ENCODE measurements at places on chromosomes 11 and 22.

GRCh38 chr11:101010899-101011298 lies 118.7 kb downstream of the PGR start:
- no peak for DNase-seq

DNA sequence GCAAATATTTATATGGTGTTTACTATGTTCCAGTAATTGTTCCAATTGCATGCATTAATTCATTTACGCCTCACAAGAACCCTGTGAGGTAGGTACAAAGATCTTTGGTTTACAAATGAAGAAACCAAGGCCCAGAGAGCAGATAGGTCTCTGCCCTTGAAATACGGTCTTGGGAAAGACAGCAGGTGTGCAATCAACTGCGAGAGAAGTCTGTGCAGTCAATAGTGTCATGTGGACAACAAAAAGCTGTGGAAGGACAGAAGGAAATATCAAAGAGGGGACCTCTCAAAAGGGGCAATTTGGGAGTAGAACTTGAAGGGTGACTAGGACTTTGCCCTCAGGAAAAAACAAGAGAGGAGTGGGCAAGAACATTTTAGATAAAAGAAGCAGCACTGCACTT lies 8.9 kb downstream of the CNTF start:
- DNase-seq, result no peak

DNA sequence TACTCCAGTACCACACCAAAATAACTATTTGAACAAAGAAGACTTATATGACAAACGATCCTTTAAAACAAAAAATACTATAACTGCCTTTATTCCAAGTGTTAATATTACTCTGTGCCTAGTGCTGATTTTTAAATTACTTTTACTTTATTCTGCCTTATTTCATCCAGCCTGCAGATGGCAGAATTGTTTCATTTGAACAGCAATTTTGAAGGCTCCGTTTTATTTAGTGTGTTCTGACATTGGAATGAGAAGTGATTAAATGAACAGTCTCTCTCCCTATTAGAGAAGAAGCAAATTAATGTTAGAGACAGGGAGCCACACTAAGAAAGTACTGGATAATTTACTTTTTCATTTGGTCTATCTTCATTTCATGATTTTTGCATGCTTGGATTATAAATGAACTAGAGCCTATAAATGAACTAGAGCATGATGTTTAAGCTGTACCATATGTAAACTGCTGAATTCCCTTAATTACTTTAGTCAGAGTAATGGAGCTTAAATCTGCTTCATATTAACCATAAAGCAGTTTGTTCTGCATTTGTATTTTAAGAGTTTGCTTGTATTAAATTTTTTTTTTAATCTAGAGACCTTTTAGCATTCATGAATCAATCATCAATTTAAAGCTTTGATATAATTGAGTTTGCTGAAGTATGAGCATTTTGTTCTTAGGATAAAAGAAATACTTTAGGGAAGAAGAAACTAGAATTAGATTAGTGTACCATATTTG lies 9.8 kb downstream of the PDHX start:
- DNase-seq, result peak; percentile 11

DNA sequence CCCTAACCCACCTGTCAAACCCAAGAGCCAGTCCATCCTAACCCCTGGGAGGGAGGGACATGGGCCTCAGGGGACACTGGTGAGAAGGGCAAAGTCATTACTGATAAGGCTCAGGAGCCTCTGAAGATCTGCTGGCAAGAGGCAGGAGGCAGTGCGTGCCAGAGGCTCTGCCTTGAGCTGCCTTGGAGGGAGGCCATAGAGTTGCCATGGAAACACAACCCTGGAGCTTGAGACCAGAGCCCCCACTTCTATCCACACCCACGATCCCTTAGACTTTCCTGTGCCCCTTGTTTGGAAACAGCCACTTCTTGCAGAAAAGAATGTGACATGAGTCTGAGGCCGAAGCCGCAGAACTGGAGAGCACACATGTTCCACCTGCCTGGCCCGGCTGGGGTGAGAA lies 89.7 kb upstream of the CSNK2A3 start:
- no peak for DNase-seq

DNA sequence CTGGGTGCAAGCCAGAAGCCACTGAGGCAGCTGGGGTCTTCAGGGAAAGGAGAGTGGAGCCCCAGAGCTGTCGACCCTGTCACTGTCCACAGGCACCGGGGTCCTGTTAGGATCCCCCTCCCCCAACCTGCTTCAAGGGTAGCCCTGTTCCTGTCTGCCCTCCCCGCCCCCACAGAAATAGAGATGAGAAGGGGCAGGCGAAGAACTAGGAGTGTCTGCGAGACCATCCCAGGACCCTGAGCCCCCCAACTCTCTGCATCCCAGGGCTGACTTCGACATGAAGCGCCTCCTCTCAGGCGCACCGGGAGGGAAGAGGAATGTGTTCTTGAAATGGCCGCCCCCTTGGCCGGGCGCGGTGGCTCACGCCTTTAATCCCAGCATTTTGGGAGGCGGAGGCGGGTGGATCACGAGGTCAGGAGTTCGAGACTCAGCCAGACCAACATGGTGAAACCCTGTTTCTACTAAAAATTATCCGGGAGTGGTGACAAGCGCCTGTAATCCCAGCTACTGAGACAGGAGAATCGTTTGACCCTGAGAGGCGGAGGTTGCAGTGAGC lies 607 bp upstream of the ZNF70 start:
- no peak for DNase-seq

- DNase-seq, result no peak
Observed at GRCh38 chr11:7586376-7586775, 72.6 kb downstream of the PPFIBP2 start.

- DNase-seq, result no peak
Observed at GRCh38 chr11:10005955-10006525, 288.0 kb downstream of the SBF2 start.

DNA sequence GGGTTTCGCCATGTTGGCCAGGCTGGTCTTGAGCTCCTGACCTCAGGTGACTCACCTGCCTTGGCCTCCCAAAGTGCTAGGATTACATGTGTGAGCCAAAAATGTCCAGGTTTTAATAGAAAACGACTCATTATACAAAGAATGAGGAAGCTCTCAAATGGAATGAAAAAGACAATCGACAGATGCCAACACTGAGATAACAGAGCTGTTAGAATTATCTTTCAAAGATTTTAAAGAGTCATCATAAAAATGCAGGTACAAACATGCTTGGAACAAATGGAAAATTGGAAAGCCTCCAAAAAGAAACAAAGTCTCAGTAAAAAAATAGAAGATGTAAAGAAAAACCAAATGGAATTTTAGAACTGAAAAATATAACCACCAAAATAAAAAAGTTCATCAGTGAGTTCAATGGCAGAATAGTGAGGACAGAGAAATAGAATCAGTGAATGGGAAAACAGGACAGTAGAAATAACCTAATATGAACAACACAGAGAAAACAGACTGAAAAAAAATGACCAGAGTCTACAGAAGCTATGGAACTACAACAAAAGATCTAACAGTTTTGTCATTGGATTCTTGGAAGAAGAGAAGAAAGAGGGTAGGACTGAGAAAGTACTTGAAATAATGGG lies 10.9 kb downstream of the GAB2 start:
- DNase-seq, result no peak

- DNase-seq, result peak; percentile 41
Observed at GRCh38 chr11:117796872-117797529, at the start of gene DSCAML1. Gene DSCAML1, minus strand, starts transcription at chr11:117797216. Its CDS starts 137 bp downstream, at chr11:117797079.

DNA sequence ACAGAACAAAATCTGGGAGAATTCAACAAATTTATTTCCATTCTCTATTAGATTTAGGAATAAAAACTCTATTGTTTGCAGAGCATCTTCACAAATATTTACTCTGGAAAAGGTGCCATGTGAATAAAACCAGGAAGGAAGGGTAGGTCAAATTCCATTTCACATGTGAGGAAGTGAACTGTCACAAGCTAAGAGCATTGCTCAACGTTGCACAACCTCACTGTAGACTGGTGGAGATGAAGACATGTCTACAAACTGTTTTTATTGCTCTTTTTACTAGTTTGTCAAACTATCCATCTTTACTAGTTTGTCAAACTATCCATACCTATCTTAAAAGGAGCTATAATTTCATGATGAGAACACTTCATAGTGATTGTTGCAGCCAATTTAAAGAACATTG lies 236.4 kb downstream of the CNTN5 start:
- no peak for DNase-seq

DNA sequence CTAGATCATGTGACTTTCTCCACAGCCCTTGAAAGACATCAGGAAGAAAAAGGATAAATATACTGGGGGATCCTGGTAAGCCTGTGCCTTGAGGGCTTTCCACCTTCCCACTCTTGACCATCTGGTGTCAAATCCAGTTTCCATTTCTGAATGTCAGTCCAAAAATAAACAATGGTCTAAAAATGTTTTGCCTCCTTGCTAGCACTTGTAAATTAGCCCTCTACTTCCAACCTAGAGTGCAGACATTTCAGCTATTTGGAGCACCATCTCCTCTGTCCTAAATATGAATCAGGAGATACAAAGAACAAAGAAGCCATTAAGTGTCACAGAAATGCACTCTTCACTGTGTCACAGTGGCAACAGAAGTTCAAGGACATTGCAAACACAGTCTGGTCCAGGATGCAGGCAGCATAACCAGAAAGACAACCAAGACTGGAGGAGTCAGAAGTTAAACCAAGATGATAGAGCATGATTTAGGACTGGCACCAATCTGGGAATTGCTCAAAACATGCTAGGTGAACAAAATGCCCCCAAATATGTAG lies 88.1 kb downstream of the CCDC34 start:
- no peak for DNase-seq

DNA sequence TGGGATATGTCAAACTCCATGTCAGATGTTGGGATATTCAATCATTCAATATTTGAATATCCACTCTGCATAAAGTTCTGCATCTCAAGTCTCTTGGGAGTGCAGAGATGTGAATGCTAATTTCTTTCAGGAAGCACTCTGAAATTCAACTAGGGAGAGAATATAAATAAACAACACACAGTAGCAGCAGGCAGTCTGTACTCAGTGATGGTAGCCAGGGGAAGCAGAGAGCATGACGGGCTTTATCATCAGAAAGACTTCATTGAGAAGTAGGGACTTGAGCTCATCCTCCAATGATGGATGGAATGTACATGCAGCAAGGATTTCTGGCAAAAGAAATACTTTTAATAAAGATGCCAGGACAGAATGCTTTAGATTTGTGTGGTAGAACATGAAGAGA lies 9.8 kb upstream of the TEAD1 start:
- no peak for DNase-seq

- DNase-seq, result no peak
Observed at GRCh38 chr11:11291041-11292015, 61.7 kb downstream of the CSNK2A3 start.

DNA sequence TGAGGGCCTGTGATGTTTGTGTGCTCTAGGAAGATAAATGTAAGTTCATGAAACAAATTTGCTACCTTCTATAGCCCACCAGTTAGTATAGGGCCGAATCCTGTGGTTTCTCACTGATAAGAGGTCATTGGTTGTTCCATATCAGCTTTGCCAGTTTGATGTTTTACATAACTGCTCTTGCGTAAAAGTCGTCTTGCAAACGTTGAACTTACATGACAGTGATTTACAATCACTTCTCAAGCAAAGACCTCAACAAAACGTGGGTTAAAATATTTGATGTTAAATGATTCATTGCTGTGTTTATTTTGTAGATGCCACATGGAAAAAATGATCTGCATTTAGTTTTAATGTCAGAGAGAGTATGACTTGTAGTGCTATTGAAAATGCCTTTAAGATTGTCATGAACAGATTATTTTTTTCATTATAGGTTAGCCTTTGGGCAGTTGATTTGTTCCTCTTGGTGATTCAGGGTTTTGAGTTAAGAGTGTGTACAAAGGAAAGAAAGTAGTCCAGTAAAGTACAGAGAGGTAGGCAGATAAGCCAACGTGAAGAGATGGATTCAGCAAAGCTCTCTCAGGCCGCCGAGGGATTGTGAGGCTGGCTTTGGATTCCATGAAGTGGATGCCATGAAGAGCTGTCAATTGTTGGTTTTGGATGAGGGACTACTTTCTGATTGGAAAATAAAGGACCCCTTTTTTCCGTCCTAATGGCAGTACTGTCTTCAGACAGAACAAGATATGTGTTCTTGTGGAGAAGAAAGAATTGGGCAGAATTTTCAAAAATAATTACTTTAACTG lies 2.6 kb downstream of the EWSR1 start:
- no peak for DNase-seq

DNA sequence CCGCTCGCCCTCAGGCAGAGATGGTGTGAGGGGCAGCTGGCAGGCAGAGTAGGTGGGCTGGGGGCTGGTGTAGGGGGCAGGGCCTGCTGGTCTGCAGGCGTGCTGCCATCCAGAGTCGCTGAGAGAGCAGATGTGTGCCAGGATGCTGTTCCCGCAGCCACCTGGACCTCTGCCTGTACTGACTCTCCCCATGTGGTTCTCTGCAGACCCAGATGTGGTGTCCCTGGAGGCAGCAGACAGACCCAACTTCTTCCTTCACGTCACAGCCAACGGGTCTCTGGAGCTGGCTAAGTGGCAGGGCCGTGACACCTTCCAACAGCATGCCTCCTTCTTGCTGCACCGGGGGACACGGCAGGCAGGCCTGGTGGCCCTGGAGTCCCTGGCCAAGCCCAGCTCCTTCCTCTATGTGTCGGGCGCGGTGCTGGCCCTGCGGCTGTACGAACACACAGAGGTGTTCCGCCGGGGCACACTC lies 58.6 kb downstream of the OTOG start:
- no peak for DNase-seq

DNA sequence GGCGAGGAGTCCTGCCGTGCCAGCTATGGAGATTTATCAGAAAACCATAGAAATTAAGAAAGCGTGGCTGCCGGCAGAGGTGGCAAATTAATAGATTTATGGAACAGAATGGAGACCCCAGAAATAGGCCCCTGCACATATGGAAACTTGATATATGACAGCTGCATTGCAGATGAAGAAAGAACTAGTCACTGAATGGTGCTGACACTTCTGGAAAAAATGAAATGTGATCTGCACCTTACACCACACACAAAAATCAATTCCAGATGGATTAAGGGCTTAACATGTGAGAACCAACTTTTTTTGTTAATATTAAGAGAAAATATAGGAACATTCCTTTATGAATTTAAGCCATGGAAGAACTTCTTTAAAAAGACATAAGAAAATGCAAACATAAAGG lies 40.3 kb upstream of the TSKU start:
- no peak for DNase-seq

- no peak for DNase-seq
Observed at GRCh38 chr22:44210722-44211121, 30.0 kb downstream of the PARVG start.

DNA sequence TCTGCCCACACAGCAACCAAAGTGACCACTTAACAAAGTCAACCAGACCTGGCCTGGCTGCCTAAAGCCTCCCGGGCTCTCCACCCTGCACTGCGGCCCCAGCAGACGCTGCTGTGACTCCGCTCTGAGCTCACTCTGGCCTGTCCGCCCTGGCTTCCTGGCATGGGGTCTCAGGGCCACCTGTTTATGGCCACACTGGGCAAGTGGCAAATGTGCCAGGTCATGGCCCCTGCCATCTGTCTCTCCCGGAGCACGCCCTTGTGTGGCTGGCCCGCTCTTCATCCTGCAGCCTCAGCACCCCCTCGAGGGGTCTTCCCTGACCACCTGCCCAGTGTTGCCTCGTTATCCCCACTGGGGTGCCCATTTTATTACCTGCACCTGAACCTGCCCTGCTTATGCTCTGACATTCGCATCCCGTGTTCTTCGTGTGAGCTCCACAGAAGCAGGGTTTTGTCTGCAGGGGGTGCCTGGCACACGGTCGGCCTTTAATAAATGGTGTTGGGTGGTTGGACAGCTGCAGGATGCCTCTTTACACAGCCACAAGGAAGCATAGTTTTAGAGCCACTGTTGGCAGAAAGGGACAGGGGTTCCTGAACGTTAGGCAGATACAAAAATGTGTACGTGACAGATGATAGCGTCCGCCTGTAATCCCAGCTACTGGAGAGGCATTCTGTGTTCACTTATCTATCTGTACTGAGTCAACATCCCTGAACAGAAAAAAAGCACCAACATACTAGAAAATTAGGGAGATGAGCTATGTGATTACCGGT lies 785.6 kb downstream of the TBC1D22A start:
- DNase-seq, result no peak
